Iris pigment epithelial cell (primary cell): ENCODE measurements at places on chromosomes 11 and 22.

DNA sequence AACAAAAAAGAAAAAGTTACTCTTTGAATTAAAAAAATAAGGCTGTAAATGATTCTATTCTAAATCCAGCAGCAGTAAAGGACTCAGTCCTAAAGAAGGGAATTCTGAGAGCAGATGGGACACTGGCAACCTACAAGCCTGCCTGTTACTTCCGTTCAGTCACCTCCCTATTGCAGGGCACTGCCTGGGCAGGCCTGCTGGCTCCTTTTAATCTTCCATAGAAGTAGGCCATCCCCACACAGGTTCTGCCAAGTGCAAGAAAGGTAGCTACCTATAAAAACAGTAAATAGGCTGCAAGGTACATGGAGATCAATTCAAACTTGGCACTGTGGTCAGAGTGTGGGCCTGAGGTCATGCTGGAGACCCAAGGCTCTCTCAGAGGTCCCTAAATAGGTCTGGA lies 136.4 kb downstream of the TRIM44 start:
- DNase-seq = no peak

DNA sequence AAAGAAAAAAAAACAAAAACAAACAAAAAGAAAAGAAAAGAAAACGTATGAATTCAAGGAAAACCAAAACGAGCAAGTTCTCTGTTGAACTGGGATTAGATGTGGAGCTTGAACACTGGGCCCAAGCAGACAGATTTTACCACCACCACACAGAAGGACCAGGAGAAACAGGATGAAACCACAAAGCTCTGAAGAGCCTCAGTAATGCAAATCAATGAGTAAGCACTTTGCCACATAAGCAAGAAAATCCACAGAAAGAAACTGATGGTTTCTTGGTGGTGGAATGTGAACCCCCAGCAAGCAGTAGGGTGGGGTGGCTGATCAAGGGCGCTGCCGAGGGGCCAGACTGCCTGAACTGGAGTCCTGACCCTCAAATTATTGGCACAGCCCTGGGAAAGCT lies 50.9 kb upstream of the NFRKB start:
- DNase-seq = peak; percentile 67

DNA sequence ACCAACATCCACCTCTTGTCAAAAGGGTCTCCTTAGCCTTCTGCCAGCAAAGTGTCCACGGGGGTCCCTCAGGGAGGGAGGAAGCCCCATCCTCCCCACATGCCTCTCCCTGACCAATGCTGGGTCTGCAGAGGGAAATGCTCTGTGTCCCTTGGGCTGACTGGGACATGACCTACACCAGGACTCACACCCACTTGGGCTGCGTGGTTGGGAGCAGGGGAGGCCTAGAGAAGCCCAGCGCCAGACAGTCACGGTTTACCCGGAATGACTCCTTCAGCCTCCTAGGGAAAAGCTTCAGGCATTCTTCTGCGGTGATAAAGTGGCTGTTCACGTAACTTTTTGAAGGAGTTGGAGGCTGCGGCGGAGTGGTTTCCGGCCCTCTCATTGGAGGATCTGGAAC lies 180.3 kb downstream of the EFCAB6 start:
- no peak for DNase-seq

- DNase-seq = no peak
Observed at GRCh38 chr22:44224166-44224565, 43.4 kb downstream of the PARVG start.

GRCh38 chr11:34583818-34584217 lies 37.1 kb upstream of the EHF start:
- no peak for DNase-seq

DNA sequence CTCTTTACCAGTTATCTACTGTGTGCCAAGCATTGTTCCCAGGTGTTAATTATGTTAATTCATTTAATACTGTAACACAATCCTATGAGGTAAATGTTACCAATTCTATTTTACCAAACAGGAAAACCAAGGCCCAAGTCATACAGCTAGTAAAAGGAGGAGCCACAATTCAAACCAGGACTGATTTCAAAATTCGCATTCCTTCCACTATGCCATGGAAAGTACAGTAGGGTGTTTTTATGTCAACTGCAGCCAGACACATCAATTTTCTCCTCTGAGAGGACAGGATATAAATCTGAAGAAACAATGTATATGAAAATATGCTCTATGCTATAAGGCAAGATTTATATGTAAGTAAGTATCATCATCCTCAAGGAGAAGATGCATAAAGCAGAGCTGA lies 104.3 kb downstream of the RPL27A start:
- peak; percentile 65 for DNase-seq

DNA sequence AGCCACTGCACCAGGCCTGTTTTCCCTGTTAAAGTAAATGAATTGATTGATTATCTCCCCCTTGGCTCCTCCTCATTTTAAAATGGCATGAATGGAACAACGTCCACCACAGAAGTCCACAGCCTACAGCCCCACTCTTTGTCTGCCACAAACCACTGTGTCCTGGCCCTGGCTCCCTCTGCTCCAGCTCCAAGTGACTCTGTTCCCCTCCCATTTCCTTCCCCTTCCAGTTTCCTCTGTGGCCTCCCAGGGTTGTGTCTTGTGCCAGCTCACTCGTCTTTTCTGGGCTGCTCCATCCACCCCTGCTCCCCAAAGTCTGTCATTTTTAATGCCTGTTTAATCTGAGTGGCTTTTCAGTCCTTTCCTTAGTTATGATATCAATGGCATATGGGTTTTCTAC lies 52.4 kb upstream of the CD5 start:
- no peak for DNase-seq

DNA sequence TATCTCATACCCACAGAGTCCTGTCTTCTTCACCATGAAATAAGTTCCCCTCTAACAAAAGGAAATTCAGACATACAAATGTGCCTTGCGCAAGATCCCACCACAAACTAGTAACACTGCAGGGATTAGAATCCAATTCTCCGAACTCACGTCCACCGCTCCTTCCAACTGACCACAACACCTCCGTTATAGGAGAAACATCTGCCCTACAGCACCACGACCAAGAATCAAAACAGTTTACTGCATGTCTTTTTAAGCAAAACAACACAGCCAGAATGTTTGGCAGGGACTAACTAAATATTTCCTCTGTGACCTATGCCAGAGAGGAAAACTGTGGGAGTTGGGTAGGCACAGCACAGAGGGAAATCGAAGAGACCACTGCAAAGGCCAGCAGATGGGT lies 72.7 kb upstream of the AKIP1 start:
- DNase-seq = peak; percentile 97
